B cell (primary cell): ENCODE measurements at places on chromosomes 11 and 22. TPM values are rescaled to one million over a fixed set of nuclear protein-coding genes. Genes with fewer than 3 reads are reported as not detected.
A peak's percentile ranks its signal among the peaks of the same experiment; 100 is the strongest.

GRCh38 chr11:93216511-93217101 is 18.8 kb upstream of the SLC36A4 start:
- DNase-seq: no peak
- no peaks in the 10 kb centered on the region for H3K4me1 ChIP-seq
- H3K27ac ChIP-seq: no peak overlapping the region
- no peaks in the 10 kb centered on the region for H3K27me3 ChIP-seq
- no peaks in the 10 kb centered on the region for H3K36me3 ChIP-seq

GRCh38 chr11:126188332-126189108 is 22.9 kb downstream of the RPUSD4 start:
- H3K27me3 ChIP-seq: no peaks in the 10 kb centered on the region
- H3K27ac ChIP-seq: no peak overlapping the region
- DNase-seq: peak; percentile 33
- no peaks in the 10 kb centered on the region for H3K36me3 ChIP-seq

DNA sequence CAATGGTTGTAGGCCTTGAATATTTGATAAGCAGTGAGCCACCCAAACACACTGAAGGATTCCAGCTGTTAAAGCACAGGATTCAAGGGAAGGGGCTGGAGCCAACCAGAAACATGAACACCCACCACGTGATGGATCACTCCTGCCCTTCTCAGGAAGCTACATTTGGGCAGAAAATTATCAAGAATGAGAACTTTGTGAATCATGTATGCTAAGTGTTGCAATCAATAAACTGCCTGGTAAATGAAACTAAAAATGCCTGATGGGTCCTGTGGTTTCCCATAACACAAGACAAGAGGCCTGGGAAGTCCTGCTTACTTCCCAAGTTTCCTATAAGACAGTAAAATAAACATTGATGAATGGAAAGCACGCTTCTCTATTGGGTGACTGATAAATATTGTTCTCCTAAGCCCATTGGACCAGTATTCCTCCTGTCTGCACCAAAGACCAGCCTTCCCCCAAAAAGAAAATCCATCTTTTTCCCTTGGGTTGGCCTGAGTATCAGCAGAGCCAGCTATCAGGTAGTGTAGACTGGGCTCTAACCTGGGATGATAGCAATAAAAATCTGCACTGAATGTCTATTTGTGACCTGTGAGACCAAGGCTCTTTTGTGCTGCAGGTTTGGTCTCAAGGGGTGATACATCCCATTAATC is 98.4 kb downstream of the CCDC83 start:
- H3K27ac ChIP-seq: no peak overlapping the region
- no peaks in the 10 kb centered on the region for H3K4me1 ChIP-seq
- H3K27me3 ChIP-seq: no peaks in the 10 kb centered on the region
- no peak for DNase-seq
- peaks cover 4% of the 10 kb centered on the region for H3K36me3 ChIP-seq

DNA sequence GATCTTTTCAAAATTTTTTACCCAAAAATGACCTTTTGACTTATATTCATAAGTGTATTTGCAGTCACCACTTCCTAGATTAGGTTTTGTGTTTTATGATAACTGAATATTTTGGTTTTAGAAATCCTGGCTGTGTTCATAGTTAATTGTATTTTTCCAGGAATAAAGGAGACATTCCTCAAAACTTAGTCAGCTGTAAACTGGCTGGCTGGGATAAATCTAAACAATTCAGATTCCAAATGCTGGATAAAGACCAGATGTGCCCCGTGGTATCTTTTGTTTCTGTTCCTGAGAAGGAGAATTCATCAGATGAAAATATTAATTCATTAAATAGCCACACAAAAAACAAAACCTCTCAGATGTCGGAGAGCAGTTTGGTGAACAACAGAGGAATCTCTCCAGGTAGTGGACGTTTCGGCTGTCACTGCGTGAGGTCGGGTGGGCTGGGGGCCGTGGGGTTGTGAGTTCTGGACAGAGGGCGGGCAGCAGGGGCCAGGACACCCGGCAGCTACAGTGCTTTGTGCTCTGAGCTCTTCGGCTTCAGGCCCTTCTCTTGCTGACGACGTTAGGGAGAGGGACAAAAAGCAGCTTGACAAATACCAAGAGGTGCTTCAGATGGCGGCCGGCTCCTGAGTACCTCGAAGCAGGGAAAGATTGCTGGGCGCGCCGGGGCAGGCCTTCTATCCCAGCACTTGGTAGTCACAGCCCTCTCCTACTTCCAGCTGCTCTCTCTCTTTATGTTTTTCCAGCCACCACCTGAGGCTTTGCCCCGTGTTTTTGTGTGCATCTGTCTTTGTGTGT is 24.6 kb downstream of the MOV10L1 start:
- H3K27ac ChIP-seq: no peak overlapping the region
- no peaks in the 10 kb centered on the region for H3K36me3 ChIP-seq
- no peak overlapping the region for H3K4me3 ChIP-seq
- H3K4me1 ChIP-seq: no peaks in the 10 kb centered on the region
- DNase-seq: no peak

DNA sequence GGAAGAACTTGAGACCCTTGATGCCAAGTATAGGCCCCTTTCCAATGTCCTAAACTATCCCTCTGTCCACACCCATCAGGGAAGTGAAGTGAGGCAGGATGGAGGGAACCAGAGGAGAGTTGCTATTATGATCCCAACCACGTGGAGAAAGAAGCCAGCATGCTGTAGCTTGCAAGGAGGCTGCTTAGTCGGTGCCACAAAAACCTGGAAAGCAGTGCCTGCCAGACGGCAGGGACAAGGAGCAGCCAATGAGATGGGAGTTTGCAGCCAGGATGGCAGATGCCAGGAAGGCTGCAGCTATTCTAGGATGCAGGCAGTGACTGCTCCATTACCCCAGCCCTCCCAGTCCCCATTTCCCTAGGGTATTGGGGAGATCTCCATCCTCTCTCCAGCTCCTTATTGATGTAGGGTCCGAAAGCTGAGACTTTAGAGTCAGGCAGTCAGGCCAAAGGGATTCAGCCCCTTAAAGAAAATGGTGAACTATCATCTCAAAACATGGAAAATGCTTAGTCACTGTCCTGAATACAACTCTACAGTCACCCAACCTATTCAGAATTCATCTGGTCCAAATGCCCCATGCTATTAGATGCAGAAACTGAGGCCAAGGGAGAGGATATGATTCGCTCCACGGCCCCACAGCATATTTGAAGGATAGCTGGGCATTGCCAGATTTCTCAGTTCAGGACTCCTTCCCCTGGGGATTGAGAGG is 18.4 kb upstream of the LRRC55 start:
- no peak overlapping the region for H3K4me3 ChIP-seq
- H3K4me1 ChIP-seq: no peaks in the 10 kb centered on the region
- H3K36me3 ChIP-seq: no peaks in the 10 kb centered on the region
- DNase-seq: no peak
- no peak overlapping the region for H3K27ac ChIP-seq

DNA sequence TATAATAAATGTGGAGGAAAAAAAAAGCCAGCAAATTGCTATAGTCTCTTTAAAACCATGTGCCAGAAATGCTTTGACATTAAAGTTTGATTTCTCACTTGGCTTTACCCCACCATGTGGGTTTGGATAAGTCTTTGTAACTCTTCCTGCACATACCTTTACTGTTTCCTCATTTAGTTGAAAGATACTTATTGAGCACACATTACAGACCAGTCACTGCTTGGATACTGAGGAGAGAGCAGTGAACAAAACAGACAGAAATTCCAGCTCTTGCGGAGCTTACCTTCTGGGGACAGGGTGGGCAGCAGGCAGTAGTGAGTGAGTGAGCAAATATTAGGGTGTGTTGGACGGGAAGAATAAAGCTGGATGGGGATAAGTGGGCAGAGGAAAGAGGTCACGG is 13.7 kb downstream of the PACS1 start:
- peak overlapping the region; percentile 45 for H3K27ac ChIP-seq
- no peak overlapping the region for H3K4me3 ChIP-seq
- H3K27me3 ChIP-seq: no peaks in the 10 kb centered on the region
- DNase-seq: no peak
- peaks cover 79% of the 10 kb centered on the region for H3K4me1 ChIP-seq

DNA sequence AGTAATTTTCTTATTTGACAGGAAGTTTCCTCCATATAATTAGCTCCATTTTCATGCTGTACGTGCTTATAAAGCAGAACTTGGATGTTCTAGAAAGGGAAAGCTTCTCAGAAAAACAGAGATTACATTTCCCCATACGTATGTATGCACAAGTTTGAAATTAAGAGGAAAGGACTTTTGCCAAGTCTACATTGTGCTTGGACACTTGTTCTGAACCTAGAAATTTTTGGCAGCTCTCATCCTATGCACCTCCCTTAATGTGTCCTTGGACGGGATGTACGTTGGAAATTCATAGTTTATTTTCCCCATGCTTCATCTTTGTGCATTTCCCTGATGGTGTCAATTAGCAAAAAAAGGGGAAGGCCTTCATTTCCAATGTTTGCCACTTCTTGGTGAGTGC is 322.7 kb downstream of the BLID start:
- no peak overlapping the region for H3K4me3 ChIP-seq
- H3K4me1 ChIP-seq: no peaks in the 10 kb centered on the region
- no peaks in the 10 kb centered on the region for H3K36me3 ChIP-seq
- no peak overlapping the region for H3K27ac ChIP-seq
- no peak for DNase-seq

DNA sequence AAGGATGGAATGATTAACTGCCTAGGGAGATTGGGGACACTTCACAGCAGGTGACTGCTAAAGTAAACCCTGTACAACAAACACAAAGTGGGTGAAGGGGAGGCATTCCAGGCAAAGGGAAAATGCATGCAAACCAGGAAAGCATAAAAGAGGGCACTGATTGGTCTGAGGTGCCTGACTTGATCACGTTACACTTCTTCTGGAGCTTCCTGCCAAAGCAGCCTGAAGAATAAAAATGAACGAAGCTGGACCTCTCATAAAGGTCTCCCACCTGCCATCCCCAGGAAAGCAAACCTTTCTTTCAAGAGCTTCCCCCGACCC is 46.7 kb upstream of the SCUBE2 start:
- H3K4me3 ChIP-seq: no peak overlapping the region
- no peaks in the 10 kb centered on the region for H3K27me3 ChIP-seq
- no peak overlapping the region for H3K27ac ChIP-seq
- no peaks in the 10 kb centered on the region for H3K4me1 ChIP-seq

GRCh38 chr11:124841201-124841600 is 24.0 kb upstream of the ROBO3 start:
- H3K4me1 ChIP-seq: peaks cover 39% of the 10 kb centered on the region
- H3K36me3 ChIP-seq: no peaks in the 10 kb centered on the region
- no peak overlapping the region for H3K4me3 ChIP-seq
- peaks cover 84% of the 10 kb centered on the region for H3K27me3 ChIP-seq

GRCh38 chr11:101566626-101567025 is 17.2 kb downstream of the TRPC6 start:
- no peaks in the 10 kb centered on the region for H3K36me3 ChIP-seq
- no peak for DNase-seq
- no peaks in the 10 kb centered on the region for H3K27me3 ChIP-seq
- H3K27ac ChIP-seq: no peak overlapping the region
- no peak overlapping the region for H3K4me3 ChIP-seq

GRCh38 chr11:10900681-10901415 is 43.0 kb upstream of the ZBED5 start:
- H3K4me1 ChIP-seq: peaks cover 10% of the 10 kb centered on the region
- no peak overlapping the region for H3K4me3 ChIP-seq
- H3K36me3 ChIP-seq: no peaks in the 10 kb centered on the region

DNA sequence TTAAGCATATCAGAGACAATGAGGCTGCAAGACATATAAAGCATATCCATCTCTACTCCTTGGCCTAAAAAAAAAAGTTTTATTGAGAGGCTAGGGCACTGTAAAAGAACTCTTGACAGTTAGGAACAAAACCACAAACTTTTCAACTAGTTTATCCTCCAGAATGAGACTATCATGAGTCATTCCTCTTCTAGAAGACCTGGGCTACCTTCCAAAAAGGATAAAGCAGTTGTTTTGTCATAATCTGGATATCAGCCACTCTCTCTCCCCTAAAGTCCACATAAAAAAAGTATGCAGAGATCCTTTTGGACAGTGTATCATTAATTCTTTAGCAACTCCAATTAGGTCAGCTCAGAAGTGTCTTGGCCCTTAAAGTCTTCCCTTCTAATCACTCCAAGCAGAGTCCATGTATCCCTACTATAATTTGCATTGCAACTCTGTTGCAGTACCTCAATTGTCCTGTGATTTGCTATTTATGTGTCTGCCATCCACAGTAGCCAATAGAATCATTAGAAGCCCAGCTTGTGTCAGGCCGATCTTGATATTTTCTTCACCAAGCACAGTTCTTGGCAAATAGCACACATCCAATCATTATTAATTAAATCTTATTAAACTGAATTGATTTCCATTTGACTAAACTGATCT is 10.4 kb downstream of the OR51T1 start:
- no peak overlapping the region for H3K4me3 ChIP-seq
- no peak for DNase-seq
- H3K27me3 ChIP-seq: no peaks in the 10 kb centered on the region
- H3K27ac ChIP-seq: no peak overlapping the region
- H3K4me1 ChIP-seq: no peaks in the 10 kb centered on the region

- peaks cover 3% of the 10 kb centered on the region for H3K4me1 ChIP-seq
- H3K4me3 ChIP-seq: no peak overlapping the region
- no peak overlapping the region for H3K27ac ChIP-seq
- H3K27me3 ChIP-seq: peaks cover 35% of the 10 kb centered on the region
- H3K36me3 ChIP-seq: no peaks in the 10 kb centered on the region
These were observed 7.7 kb upstream of the FOSL1 start for GRCh38 chr11:65907878-65908277.

DNA sequence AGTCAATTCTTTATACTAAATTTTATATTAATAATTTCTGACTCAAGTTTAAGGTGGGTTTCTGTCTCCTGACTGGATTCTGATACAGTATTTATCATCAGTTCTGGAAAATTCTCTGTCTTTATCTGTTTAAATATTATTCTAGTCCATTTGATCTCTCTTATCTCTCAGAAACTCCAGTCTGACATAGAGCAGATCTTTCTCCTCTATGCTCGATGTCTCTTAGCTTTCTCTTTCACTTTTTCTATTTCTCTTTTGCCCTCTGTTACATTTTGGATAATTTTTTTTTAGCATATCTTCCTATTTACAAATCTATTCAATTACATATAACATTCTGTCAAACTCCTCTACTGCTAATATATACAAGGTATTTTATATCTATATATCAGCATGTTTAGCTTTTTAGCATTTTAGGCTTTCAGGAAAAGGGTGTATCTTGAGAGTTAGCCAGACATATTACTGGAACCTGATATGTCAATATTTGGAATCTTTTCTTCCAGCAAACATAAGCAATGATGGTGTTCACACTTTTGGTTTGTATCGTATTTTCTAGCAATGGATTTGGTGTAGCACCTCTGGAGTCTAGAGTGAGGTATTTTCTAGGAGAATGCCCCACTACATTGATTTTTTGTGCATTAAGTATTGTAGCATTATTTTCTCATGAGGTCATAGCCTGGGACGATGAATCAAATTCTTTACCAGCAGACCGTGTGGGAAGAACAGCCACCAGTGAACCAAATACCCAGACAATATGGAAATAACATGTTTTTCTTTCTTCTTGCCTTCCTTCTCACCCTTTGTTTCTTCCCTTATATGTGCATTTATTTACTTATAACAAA is 4.1 kb upstream of the NNMT start:
- H3K36me3 ChIP-seq: no peaks in the 10 kb centered on the region
- no peak overlapping the region for H3K27ac ChIP-seq
- no peak for DNase-seq
- H3K4me1 ChIP-seq: no peaks in the 10 kb centered on the region
- no peaks in the 10 kb centered on the region for H3K27me3 ChIP-seq
- no peak overlapping the region for H3K4me3 ChIP-seq

- no peak overlapping the region for H3K4me3 ChIP-seq
- H3K27ac ChIP-seq: no peak overlapping the region
- H3K4me1 ChIP-seq: no peaks in the 10 kb centered on the region
- no peaks in the 10 kb centered on the region for H3K27me3 ChIP-seq
- H3K36me3 ChIP-seq: no peaks in the 10 kb centered on the region
These were observed 208.3 kb downstream of the CEP164 start for GRCh38 chr11:117535850-117536411.

Gene MPEG1
- 151 TPM in 2 replicates for total RNA-seq

Gene ZBTB16
- 17.8 and 20.6 TPM in 2 replicates for total RNA-seq

Gene MS4A5
- total RNA-seq: not detected in 2 replicates

Gene TMEM9B
- 29.3 and 30.4 TPM in 2 replicates for total RNA-seq

Gene CCDC87
- total RNA-seq: 0.17 and 0.39 TPM in 2 replicates

Gene MIOX
- total RNA-seq: not detected in 2 replicates

Gene CATSPER1
- not detected in 2 replicates for total RNA-seq
